ENCODE measurements at places on chromosomes 11 and 22.

DNA sequence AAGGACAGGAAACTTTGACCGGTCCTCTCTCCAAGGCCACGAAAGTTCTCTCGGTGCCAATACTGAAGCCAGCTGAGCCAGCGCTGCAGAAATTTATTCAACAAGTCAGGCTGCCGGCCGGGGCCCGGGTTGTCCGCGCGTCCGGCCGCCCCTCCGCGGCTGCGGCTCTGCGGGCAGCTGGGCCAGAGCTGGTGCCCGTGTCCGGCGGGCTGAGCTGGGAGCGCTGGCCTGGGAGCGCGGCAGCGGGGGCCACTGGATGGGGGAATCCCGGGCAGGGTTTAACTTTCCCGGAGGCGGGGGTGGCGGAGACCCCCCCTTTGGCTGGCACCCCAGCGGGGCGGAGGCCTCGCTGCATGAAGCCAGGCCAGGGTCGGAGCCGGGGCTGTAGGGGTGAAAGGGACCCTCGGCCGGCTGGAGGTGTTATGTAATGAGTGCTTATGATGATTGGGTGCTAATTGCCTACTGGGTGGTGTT, 12.3 kb upstream of the CACNA1I start:
- DNase-seq: no peak

- no peak for DNase-seq
These were observed 59.6 kb downstream of the ATXN10 start for GRCh38 chr22:45731041-45731797.

- DNase-seq: no peak
These were observed 55.7 kb downstream of the BCR start for GRCh38 chr22:23236026-23236425.

DNA sequence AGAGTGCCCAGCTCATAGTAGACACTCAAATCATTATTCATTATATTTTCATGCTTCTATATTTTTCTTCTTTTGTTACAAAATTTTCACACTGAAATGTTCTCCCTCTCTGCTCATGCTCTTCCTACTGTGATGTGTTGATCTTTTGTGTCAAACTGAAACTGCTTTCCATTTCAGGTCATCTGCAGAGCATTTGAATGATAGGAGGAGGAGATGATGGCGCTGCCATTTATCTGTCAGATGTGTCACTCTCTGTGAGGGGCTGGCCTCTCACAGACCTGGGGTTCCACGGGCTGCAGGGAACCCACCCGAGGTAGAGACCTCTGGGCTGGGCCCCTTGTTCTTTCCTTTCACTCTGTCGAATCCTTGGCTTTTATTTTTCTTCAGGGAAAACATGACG, 41.1 kb downstream of the OR10A6 start:
- DNase-seq: no peak

- no peak for DNase-seq
These were observed 226.2 kb downstream of the TMEM135 start for GRCh38 chr11:87263979-87264378.

All from activated CD8-positive, alpha-beta memory T cell treated with anti-CD3 and anti-CD28 coated beads for 4 hours (primary cell).